ENCODE measurements at places on chromosomes 6 and 20.

- no peak for DNase-seq
Observed at GRCh38 chr20:33434434-33434833, 9.1 kb downstream of the SNTA1 start.

GRCh38 chr6:14108571-14109410 is 8.8 kb upstream of the CD83 start:
- peak; percentile 27 for DNase-seq

DNA sequence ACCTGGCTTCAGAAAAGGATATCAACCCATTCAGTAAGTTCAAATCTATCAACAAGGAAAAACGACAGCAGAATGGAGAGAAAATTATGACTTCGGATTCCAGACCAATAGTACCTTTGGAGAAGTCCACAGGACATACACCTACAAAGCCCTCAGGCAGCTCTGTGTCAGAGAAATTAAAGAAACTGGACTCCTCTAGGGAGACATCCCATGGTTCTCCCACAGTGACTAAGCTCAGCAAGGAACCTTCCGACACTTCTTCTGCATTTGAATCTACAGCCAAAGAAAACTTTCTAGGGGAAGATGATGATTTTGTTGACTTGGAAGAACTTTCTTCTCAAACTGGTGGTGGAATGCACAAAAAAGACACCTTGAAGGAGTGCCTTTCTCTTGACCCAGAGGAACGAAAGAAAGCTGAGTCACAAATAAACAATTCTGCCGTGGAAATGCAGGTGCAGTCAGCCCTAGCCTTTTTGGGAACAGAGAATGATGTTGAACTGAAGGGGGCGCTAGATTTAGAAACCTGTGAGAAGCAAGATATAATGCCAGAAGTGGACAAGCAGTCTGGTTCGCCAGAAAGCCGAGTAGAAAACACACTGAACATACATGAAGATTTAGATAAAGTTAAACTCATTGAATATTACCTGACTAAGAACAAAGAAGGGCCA is 67.4 kb upstream of the HINT3 start:
- DNase-seq: no peak

DNA sequence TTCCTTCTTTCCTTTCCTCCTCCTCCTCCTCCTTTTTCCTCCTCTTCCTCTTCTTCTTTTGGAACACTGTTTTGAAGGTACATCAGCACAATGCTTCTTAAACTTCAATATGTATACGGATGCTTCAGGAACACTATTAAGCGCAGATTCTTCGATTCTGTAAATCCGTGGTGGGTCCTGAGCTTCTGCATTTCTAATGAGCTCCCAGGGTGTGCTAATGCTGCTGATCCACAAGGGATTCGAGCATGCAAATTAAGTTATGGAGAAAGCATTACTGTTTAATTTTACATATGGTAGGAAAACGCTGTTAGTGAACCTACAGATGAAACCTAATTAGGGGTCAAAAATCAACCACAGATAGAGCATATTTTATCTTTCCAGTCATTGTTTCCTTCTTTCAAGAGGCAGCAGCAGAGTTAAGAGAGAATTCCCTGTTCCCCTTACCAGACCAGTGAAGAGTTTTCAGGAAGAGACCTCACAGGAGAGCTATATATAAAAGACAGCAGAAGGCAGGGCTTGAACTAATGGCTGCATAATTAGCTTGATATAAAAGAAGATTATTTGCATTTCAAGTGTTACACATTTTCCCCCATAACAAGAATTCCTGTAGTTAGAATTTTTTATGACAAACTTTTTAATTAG is 47.2 kb downstream of the KIF13A start:
- no peak for DNase-seq

DNA sequence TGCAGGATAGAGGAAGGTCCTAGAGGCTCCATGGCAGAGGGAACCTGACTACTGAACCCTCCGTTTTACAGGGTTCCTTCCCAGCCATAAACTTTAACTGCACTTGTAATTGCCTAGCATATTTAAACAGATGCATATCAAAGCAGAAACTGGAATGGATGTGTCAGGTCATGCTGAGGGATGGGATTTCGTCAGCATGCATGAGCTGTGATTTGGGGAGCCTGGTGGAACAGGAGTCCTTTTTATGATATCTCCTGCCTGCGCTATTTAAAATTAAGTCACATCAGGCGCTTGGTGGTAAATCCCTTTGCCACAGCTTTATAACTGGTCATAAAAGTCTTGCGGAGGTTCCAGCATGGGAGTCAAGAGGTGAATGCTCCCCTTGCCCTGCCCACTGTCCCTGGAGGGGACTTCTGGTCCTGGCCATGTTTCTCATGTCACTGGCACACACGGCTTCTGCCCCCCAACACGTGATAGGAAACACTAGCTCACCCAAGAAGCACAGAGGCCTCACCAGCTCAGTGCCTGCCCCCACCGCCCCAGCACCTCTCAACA is 26.0 kb upstream of the PCMTD2 start:
- no peak for DNase-seq

Measured in stimulated activated CD4-positive, alpha-beta T cell treated with anti-CD3 and anti-CD28 coated beads, Interleukin-1b, Interleukin-23, amount 100 ng/mL, for 48 hours (primary cell).